ENCODE measurements at places on chromosomes 1 and 21.

- no peak overlapping the region for H3K27ac ChIP-seq
- H3K4me1 ChIP-seq: no peaks in the 10 kb centered on the region
- no peaks in the 10 kb centered on the region for H3K27me3 ChIP-seq
- no peak for DNase-seq
- H3K36me3 ChIP-seq: no peaks in the 10 kb centered on the region
These were observed 5.2 kb upstream of the SPRR2E start for GRCh38 chr1:153099461-153100045.

DNA sequence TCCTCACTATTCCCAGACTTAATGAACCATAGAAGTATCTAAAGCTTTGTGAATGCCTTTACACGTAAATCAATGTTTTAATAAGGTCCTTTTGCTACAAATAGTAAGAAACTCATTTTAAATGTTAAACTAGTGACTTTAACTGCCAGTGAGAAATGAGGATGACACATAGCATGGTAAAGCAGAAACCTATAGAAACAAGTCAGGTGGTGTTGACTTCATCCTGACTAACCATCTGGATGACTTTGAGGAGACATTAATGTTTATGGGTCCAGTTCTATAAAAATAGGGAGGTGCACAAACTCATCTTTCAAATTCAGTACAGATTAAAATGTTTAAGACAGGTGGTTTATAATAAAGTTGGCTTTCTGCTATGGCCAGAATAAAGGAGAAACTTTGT is 85.4 kb downstream of the COLGALT2 start:
- no peaks in the 10 kb centered on the region for H3K4me1 ChIP-seq
- no peak overlapping the region for H3K4me3 ChIP-seq
- DNase-seq: no peak
- H3K27ac ChIP-seq: no peak overlapping the region

GRCh38 chr1:34590211-34590623 is 164.6 kb upstream of the GJB5 start:
- no peaks in the 10 kb centered on the region for H3K27me3 ChIP-seq
- H3K4me1 ChIP-seq: no peaks in the 10 kb centered on the region
- H3K36me3 ChIP-seq: no peaks in the 10 kb centered on the region
- H3K27ac ChIP-seq: no peak overlapping the region
- H3K4me3 ChIP-seq: no peak overlapping the region
- peak; percentile 87 for DNase-seq

DNA sequence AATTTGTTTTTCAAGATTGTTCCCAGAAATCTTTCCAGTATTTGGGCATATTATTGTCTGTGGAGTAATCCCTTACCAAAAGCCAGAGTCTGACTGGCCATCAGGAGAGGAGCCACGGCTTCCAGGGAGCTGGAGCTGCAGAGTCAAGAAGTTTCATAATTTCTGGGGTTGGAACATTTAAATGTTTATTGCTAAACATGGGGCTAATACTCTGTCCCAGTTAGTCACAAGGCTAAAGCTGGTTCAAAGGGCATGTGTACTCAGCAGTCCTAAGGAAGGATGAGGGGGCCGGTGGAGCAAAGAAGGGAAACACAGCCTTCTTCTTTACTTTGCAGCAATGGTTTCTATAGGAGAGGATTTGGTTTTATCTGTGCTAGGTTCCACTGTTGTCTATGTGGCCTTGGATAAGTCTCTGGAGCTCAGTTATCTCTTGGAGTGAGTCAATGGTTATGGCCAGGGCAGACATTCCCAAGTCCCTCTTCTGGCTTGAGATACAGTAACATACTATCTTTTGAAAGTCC is 9.5 kb downstream of the DENND2D start:
- H3K27ac ChIP-seq: no peak overlapping the region
- DNase-seq: no peak
- H3K4me3 ChIP-seq: no peak overlapping the region
- peaks cover 2% of the 10 kb centered on the region for H3K36me3 ChIP-seq
- H3K4me1 ChIP-seq: no peaks in the 10 kb centered on the region

- no peaks in the 10 kb centered on the region for H3K36me3 ChIP-seq
- no peak overlapping the region for H3K4me3 ChIP-seq
- no peak overlapping the region for H3K27ac ChIP-seq
- no peaks in the 10 kb centered on the region for H3K4me1 ChIP-seq
- no peaks in the 10 kb centered on the region for H3K27me3 ChIP-seq
- DNase-seq: no peak
These were observed 976.5 kb downstream of the ADGRL2 start for GRCh38 chr1:82777240-82777639.

- peaks cover 11% of the 10 kb centered on the region for H3K27me3 ChIP-seq
- no peaks in the 10 kb centered on the region for H3K36me3 ChIP-seq
- H3K4me1 ChIP-seq: peaks cover 19% of the 10 kb centered on the region
- H3K4me3 ChIP-seq: no peak overlapping the region
These were observed 2.0 kb upstream of the ANKRD35 start for GRCh38 chr1:145887631-145888030.

DNA sequence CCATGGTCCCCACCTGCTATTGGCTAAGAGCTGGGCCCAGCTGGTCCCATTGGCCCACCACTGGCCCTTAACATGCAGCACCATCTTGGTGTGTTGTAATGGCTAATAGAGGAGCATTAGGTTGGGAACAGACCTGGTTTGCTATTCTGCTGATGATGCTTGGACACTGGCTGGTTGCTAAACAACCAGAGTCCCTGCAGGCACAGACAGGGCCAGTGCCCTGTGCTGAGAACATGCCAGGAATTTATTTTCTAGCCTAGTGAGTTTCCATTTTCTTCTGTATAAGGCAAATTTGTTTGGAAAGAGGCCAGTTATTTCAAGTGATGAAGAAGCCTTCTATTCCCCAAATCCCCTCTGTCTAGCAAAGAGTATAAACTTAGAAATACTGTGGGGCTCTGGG is 42.9 kb upstream of the TDRD10 start:
- no peaks in the 10 kb centered on the region for H3K36me3 ChIP-seq
- no peak overlapping the region for H3K27ac ChIP-seq
- peaks cover 13% of the 10 kb centered on the region for H3K4me1 ChIP-seq

- H3K4me3 ChIP-seq: no peak overlapping the region
- DNase-seq: no peak
- H3K4me1 ChIP-seq: no peaks in the 10 kb centered on the region
These were observed 9.8 kb downstream of the STPG1 start for GRCh38 chr1:24403806-24404205.

- H3K36me3 ChIP-seq: peaks cover 18% of the 10 kb centered on the region
- no peak overlapping the region for H3K4me3 ChIP-seq
- H3K27ac ChIP-seq: no peak overlapping the region
- no peak for DNase-seq
- H3K27me3 ChIP-seq: no peaks in the 10 kb centered on the region
- H3K4me1 ChIP-seq: no peaks in the 10 kb centered on the region
These were observed 7.4 kb downstream of the PAXBP1 start for GRCh38 chr21:32764186-32764585.

- H3K4me1 ChIP-seq: no peaks in the 10 kb centered on the region
- H3K36me3 ChIP-seq: no peaks in the 10 kb centered on the region
- peaks cover 2% of the 10 kb centered on the region for H3K27me3 ChIP-seq
- DNase-seq: no peak
- H3K27ac ChIP-seq: no peak overlapping the region
These were observed 144.0 kb downstream of the ROR1 start for GRCh38 chr1:63917571-63918417.

- H3K36me3 ChIP-seq: no peaks in the 10 kb centered on the region
- H3K27ac ChIP-seq: no peak overlapping the region
- no peak overlapping the region for H3K4me3 ChIP-seq
- DNase-seq: no peak
- no peaks in the 10 kb centered on the region for H3K27me3 ChIP-seq
These were observed 132.9 kb downstream of the RHOU start for GRCh38 chr1:228867951-228868730.

- H3K36me3 ChIP-seq: no peaks in the 10 kb centered on the region
- DNase-seq: no peak
- H3K4me3 ChIP-seq: peak overlapping the region; percentile 88
- H3K4me1 ChIP-seq: peaks cover 4% of the 10 kb centered on the region
- H3K27ac ChIP-seq: peak overlapping the region; percentile 83
- H3K27me3 ChIP-seq: no peaks in the 10 kb centered on the region
These were observed 509 bp downstream of the GDAP2 start for GRCh38 chr1:117928881-117929342.

DNA sequence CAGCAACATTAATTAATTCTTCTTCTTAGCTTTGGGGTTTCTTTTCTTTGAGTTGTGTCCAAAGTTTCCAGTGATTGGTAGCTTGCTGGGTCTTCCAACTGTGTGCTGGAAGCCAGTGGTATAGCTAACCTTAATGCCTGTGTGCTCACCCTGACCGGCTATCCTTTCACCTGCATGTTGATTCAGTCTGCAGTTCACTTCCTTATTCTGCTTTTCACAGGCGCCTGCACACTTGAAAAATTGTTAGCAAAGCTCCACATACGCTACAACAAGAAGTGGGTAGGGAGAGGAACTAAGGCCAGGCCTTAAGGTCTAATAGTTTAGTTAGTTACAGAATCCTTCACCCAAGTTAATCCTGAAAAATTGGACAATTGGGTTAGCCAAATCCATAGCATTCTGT is 35.7 kb downstream of the NCF2 start:
- peaks cover 26% of the 10 kb centered on the region for H3K36me3 ChIP-seq
- no peak for DNase-seq
- peaks cover 3% of the 10 kb centered on the region for H3K4me1 ChIP-seq
- no peak overlapping the region for H3K4me3 ChIP-seq

DNA sequence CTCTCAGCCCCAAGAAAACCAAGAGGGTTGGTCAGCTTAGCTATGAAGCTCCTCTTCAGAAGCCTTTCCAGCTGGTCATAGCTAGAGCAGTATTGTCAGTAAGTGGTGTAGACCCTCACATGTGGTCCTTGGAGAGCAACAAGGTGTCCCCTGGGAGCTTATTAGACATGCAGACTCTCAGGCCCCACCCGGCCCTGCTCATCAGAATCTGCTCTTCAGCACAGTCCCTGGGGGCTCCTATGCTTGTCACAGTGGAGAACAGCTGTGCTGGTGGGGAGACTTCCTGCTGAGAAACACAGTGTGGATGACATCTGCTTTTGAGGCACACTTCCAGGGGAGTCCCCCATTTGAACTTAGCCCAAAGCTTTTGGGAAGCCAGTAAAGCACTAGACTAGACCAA is 21.9 kb upstream of the NEK2 start:
- no peak overlapping the region for H3K4me3 ChIP-seq
- peaks cover 14% of the 10 kb centered on the region for H3K27me3 ChIP-seq
- no peak for DNase-seq
- no peaks in the 10 kb centered on the region for H3K36me3 ChIP-seq
- peaks cover 13% of the 10 kb centered on the region for H3K4me1 ChIP-seq
- H3K27ac ChIP-seq: no peak overlapping the region

- no peak for DNase-seq
- H3K27ac ChIP-seq: no peak overlapping the region
- H3K27me3 ChIP-seq: no peaks in the 10 kb centered on the region
These were observed 63.8 kb downstream of the PLXNA2 start for GRCh38 chr1:208180421-208180820.

DNA sequence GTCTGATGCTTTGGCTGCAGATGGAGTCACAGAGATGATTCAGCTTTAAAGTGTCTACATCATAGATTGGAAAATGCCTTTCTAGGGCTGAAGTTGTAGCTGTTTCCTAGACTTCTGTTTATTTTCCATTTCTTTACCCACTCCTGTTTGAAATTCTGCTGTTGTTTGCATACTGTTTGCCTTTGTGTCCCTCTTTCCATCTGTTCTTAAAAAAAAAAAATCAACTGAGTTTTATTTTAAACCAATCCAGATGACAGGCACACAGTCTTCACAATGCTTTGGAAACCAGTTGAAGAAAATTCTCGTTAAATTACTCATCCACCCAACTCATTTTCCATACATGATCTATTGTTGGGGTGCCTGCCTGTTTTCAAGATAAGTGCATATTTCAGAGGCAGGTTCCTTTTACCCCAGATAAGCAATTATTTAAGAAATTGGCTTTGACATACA is 245.9 kb downstream of the DISC1 start:
- H3K27me3 ChIP-seq: no peaks in the 10 kb centered on the region
- H3K36me3 ChIP-seq: no peaks in the 10 kb centered on the region
- no peak overlapping the region for H3K27ac ChIP-seq
- H3K4me3 ChIP-seq: no peak overlapping the region
- peaks cover 4% of the 10 kb centered on the region for H3K4me1 ChIP-seq
- DNase-seq: no peak

GRCh38 chr1:32208469-32208868 is 420 bp upstream of the DCDC2B start:
- H3K27me3 ChIP-seq: no peaks in the 10 kb centered on the region
- no peak for DNase-seq
- no peak overlapping the region for H3K4me3 ChIP-seq

All from spinal cord (tissue), 10 donors.